Stimulated activated CD8-positive, alpha-beta memory T cell treated with anti-CD3 and anti-CD28 coated beads, Interleukin-4, amount 100 ng/mL, for 4 hours (primary cell): ENCODE measurements at places on chromosomes 4 and X.

- no peak for DNase-seq
These were observed 112.9 kb upstream of the NOCT start for GRCh38 chr4:138902705-138903104.

GRCh38 chr4:84498203-84498934 lies 723 bp downstream of the NKX6-1 start:
- DNase-seq = no peak

DNA sequence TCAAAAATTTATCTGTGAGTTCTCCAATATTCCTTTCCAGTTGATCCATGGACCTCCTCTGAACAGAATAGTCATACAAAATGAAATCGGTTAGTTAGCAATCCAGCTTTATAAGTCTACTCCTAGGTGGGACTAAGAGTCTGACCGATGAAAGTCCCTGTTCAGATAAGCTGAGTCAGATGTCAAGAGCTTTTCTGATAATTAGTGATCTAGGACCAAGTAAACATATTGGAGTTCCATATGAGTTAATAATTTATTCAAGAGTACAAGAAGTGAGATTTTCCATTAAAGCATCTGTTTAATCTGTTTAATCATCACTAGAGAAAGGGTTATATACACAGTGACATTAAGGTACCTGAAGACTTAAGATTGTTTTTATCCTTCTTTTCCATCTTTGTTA lies 74.7 kb downstream of the UGT8 start:
- no peak for DNase-seq

DNA sequence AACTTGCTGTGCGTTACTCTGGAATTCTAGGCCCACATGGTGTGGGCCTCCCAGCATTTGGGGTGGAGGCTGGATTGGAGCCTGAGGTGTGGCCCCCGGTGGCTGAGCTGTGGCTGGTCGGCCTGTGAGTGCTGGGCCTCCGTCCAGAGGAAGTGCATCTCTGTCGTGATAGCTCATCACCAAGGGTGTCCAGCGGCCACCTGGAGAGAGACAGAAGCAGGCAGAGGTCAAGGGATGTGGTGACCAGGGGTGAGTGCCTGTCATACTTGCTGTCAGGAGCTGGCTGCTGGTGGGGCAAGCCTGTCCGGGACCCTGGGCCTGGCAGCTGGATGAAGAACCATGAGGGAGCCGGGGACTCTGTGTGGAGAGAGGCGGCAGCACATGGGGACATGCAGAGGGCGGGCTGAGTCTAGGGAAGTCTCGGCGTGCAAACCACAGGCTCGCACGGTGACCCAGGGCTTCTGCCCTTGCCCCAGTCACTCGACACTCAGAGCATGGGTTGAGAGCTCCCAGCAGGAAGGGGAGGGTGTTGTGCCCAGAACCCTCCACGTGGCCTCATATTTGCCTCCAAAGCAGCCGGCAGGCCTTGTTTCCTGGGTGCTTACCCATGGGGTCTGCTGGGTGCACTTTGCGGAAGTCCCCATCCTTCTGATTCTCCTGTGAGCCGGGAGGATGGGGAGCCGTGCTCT lies 6.2 kb downstream of the SORCS2 start:
- DNase-seq = no peak

- DNase-seq = no peak
These were observed 145.5 kb upstream of the NAP1L5 start for GRCh38 chr4:88843067-88843685.

GRCh38 chrX:12329476-12329875 lies 191.2 kb downstream of the FRMPD4 start:
- no peak for DNase-seq

- no peak for DNase-seq
These were observed 228.9 kb upstream of the TTC29 start for GRCh38 chr4:147174591-147174990.

GRCh38 chr4:76012388-76012801 lies 5.1 kb upstream of the CXCL9 start:
- no peak for DNase-seq

DNA sequence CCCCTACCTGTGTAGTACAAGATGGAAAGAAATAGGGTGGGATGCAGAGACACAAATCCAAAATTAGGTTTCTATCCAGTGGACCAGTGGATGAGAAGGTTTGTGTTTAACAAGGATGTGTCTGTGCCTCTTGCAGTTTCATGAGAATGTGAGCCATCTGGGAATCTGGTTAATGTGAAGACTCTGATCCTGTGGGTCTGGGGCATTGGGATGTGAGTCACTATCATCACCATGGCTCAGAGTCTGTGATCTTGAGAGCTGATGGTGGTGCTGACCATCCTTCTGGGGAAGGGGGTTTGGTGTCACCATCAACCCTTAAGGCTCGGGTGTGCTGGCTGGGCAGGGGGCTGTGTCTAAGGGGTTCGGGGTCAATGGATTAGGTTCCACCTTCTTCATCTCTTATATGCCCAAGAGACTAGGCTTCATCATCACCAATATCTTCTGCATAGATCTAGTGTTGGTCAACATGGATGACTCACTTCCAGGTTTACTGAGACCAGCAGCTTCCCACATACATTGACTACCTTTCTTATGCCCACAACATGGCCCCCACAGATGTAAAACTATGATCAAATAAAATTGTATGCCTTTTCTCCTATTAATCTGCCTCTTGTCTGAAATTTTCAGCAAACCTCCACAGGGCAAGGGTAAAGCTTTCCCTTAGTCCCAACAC lies 65.7 kb upstream of the MID1 start:
- DNase-seq = no peak

DNA sequence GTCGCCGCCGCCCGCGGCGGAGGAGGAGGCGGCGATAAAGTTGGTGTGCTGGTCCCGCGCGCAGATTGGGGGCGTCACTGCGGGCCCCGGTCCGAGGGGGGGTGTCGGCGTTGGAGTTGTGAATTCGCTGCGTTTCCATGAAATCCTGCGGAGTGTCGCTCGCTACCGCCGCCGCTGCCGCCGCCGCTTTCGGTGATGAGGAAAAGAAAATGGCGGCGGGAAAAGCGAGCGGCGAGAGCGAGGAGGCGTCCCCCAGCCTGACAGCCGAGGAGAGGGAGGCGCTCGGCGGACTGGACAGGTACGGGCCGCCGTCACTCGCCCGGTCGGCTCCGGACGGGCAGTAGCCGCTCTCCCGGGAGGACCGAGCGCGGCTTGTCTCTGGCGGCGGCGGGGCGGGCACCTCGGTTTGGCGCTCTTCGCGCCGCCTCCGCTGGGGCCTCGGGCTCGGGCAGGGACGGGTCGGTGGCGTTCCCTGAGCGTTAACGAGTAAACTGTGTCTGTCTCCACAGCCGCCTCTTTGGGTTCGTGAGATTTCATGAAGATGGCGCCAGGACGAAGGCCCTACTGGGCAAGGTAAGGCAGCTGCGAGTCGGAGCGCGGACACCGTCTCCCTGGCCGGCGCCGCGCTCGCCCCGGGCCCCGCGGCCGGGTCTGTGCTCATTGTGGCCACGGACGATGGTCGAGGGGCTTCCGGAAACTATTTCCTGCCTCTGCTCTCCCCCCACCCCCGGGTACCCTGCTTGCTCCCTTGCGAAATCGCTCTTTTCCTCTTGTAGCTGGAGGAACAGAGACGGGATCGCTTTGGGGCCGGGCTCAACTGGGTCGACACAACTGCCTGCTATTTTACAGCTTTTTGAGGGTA lies 658 bp downstream of the KDM6A start:
- no peak for DNase-seq

DNA sequence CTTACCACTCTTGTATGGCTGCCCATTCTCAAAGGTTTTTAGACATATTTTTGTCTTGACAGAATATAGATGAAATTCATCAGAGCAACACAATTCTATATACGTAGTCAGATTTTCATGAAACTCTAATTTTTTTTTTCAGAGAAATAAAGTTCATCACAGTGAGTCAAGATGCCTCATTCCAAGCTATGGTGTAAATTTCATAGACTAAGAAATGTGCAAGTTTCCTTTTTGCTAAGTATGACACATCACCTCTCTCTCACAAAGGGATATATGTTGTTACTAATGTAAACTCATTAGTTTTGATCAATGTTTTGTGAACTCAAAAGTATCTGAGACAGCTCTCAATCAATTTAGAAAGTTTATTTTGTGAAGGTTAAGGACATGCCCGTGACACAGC lies 60.4 kb upstream of the ATXN3L start:
- no peak for DNase-seq

GRCh38 chrX:13899607-13900006 lies 82.7 kb upstream of the GPM6B start:
- DNase-seq = no peak

- DNase-seq = no peak
These were observed 120.4 kb downstream of the PARM1 start for GRCh38 chr4:75053352-75053751.

DNA sequence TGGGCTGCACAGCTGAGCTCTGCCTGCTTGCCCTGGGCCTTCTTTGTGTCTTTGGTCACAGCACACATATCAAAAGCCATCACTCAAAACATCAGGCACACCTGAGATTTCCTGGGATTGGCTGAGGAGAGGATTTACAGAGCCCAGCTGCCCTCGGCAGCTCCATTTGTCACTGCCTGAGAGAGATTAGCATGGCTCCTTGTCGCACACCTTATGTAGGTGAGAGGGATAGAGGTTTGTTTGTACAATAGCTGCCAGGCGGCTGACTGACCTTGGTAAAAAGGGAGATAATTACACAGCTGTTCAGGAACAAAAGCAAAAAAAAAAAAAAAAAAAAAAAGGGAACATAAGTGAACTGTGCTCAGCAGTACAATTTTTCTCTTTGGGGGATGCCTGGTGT lies 63.2 kb downstream of the MGST2 start:
- DNase-seq = no peak

DNA sequence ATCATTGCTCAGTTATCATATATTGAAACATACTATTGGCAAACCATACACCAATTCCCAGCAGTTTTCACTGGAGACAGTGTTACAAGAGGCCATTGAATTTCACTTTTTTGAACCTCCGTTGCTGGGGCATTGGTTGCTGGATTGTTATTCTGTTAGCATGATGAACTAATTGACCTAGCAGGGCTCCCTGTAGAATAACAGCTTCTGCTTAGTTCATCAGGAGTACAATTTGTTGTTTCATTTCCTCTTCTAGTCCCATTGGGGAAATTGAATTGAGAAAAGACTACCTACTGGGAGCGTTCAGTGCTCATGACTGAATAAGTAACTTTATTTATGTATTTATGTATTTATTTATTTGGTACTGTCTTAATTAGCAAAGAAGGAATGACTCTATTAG lies 151.6 kb downstream of the SLIT2 start:
- DNase-seq = no peak

- no peak for DNase-seq
These were observed 233.8 kb downstream of the ENOX2 start for GRCh38 chrX:130669233-130669632.

DNA sequence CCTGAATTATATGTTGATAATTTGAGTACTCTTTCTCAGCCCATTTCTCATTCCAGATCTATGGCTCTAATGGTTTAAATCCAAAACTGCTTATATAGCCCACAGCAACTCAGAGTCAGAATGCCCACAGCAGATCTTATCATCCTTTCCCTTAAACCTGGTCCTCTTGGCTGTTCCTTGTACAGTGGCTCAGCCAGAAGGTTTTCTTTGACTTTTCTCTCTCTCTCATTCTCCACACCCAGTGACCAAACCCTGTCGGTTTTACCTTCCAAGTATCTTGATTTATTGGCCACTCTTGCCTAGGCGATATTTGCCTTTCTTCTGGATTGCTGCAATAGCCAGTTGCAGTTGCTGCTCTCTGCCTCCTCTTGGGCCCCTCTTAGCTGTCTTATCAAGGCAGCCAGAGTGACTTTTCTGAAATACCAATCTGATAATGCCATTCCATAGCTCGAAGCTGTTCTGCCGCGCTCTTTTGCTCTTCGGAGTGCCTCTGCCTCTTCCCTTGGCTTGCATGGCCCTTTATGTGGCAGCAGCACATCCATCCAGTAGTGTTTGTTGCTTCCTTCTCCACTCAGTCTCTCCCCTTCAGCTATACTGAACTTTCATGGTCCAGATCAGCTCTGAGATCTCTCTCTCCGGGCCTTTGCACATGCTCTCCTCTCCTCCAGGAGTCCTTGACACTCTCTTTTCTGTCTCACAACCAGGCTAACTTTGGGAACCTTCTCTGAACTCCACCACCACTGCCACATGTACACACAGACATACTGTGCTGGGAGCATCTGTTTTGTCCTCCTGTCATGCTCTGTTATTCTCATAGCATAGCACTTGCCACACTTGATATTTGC lies 11.8 kb downstream of the GAB1 start:
- no peak for DNase-seq

GRCh38 chrX:19792412-19792811 lies 95.0 kb downstream of the SH3KBP1 start:
- DNase-seq = no peak

DNA sequence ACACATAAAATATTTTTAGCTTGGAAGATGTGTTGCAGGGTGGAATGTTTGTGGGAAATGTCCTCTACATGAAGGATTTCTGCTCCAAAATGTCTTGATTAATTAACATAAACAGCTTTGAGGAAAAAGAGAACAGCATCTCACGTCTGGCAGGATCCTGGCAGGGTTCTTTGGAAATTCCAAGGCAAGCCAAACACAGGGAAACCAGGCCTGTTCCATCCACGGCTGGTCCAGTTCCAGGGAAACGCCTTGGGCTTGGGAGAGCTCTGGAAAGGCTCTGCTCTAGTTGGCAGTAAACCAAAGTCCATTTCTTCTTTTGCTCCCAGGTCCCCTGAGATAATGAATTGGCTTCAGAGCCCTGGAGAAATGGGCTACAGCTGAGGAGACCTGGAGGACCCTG lies 42.4 kb upstream of the GAB1 start:
- DNase-seq = no peak

- no peak for DNase-seq
These were observed 54.5 kb downstream of the HTRA3 start for GRCh38 chr4:8323947-8324555.

- no peak for DNase-seq
These were observed 192.1 kb downstream of the IDS start for GRCh38 chrX:149312988-149313387.

DNA sequence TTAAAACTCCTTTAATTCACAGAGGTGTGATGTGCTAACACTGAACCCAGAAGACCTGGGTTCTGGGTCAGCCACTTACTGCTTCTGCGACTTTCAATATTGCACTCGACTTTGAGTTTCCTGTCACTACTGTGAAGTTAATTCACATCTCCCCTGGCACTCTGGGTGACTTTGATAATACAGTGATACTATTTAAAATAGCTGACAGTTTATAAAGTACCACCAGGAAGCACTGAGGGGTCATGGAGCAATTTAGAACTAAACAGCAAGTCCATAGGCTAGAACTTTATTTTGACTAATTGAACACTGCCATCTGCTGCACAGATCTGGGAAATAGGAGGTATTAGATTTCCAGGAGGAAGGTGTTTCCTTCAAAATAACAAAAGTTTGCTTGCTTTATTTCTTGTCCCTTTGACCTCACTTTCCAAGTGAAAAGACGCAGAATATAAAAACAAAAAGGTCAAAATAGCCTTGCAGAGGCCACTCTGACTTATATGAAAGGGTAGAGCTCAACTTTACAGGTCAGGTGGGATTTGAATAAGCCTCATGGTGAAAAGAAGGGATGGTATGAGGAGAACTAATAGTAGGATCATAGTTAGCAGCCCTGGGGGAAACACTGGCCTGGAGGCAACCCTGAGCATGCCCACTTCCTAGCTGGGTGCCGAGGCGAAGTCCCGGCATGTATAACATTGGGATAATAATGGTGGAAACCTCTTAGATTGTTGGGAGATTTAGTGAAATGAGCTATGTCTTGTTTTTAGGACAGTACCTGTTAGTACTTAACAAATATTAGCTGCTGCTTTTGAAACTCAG lies 53.4 kb downstream of the ZNF518B start:
- no peak for DNase-seq
